ENCODE measurements at places on chromosomes 13 and 19.

DNA sequence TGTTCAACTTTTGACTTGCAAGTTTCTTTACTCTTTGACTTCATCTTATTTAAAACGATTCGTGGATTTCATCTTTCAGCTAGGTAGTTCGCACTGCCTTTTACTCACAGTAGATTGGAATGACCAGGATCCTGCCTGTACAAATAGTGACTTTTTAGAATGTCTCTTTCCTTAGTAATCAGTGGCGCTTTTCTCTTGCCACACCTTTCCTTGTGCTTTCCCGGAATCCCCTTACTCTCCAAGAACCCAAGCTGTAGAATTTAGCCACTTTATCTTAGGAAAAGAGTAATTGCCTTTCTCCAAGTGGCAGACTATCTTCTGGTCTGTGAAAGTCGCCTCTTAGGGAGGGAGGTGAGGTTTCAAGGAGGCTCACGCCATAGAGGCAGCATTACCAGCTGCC lies 123.4 kb downstream of the LMO7 start:
- no peak for DNase-seq

DNA sequence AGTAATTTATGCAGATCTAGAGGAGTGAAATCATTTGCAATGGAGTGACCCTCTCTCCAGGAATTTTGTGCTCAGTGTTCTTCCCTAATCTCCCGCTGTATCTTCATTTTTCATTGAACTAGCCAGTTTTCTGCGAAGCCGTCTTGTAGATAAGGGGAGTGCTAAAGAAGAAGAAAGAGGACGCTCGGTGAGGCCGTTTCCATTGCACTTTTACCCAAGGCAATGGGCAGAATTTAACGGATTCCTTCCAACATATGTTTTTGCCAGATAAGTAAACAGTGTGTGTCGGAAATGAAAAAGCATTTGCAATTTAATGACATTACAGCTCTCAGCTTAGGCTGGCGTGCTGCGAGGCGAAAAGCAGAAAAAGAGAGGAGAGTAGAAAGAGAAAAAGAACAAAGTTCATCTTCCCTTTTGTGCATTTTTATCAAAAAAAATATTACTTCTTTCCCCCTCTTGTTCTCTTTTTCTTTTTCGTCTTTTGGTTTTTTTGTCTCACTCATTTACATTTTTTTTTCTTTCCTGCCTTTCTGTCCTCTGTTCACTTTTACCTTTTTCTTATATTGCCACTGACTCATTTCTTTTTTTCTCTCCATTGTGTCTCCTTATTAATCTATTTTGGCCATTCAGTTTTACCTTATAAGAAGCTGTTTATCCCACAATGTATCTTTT lies 49.9 kb downstream of the SOX21 start:
- DNase-seq, result no peak

DNA sequence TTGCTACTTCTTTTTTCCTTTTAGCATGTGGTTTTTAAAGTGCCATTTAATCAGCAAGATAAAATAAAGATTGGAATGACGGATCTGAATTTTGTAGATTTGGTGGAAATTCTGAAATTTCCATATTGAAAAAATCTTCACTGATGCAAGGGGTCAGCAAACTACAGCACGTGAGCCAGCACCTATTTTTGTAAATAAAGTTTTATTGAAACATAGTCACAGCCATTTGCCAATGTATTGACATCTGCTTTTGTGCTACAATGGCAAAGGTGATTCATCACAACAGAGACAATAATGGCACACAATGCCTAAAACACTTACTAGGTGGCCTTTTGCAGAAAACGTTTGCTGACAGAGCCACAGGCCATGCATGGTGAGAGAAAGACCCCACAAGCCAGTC lies 226.4 kb downstream of the ABCC4 start:
- DNase-seq, result no peak

DNA sequence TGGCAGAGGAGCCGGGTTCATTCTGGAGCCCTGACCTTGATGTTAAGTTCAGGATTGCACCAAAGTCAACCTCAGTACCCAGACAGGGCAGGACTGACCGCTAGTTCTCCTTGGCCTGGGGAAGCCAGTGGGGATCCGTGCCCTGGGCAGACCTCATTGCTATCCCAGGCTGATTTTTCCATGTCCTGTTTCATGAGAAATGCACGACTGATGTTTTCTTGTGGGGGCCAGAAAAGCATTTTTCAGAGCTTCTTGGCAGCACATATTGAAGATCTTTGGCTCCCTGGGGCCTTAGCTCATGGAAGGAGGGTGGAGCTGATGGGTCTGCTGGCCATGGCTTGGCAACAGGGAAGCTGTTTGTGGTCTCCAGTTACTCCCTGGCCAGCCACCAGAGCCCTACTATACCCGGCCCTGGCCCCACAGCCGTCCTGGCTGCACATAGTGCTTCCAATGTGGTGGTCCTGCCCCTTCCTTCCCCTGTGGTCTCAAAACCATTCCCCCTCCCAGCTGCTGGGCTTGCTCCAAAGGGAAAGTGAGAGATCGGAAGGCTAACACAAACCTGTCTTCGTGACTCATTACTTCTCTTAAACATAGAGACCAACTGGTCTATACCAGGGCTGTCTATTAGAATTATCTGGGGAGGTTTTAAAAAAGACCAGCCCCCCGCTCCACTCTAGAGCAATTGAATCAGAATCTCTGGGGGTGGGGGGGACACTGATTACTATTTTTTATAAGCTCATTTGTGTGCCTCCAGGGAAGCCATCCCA lies 11.2 kb downstream of the IL17D start:
- no peak for DNase-seq

DNA sequence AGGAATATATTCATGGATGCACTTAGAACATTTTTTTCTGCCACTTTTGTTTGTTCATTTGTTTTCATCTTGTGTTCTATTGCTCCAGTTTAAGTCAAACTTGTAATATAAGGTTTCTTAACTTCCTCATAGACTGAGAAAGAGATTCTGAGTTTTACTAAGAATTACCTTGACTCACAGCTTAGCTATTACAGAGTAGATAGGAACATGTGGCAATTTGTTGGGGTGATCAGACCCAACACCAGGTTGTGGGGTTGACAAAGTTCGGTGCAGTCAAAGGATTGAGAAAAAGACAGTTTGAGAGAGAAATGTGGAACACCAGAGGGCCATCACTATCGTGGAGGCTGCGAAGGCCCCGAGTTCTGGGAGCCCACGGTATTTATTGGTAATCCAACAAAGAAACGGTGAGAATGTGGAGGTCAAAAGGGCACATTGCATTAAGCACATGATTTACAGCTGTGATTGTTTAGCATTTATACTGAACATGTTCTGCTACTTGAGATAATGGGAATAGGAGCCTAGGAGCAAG lies 2526.0 kb downstream of the PCDH9 start:
- no peak for DNase-seq

Data from iPS DF 6.9 (cell line).